GM13977 (cell line): ENCODE measurements at places on chromosomes 2 and 18.
A peak's percentile ranks its signal among the peaks of the same experiment; 100 is the strongest.

DNA sequence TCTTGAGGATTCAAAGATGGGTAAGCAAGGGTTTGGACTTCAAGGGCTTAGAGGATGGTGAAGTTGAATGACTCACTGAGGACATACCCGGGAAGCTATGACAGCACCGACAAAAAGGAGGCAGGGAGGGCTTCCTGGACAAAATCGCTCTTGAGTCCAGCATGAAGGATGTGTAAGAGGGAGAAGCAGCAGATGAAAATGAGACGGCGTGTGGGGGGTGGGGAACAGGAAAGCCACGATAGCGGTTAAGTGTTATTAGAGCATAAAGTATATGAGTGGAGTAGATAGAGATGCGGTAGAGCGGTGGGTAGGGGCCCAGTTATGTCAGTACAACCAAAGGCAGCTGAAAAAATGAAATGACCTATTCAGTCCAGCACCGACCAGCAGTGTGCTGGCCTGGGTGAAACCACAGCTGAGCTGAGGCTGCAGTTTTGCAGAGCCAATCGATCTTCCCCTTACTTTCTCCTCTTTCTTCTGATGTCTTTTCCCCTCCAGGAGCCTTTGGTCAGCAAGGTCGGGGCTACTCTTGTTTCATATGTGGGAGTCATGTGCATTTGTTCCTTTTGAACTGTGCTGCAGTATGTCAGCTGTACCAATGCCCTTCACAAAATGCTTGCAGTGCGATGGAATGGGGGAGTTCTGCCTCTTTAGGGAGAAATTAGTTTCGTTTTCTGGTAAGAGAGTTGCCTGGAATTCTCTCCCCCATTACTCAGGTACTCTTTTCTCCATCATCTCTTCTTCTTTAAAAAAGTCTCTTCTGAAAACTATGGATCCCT, 2.0 kb upstream of the THUMPD2 start:
- no peak for DNase-seq

- DNase-seq = no peak
Observed at GRCh38 chr2:240600451-240600961, 14.0 kb downstream of the CAPN10 start.

- peak; percentile 49 for DNase-seq
Observed at GRCh38 chr2:25131567-25132298, 36.6 kb downstream of the POMC start.

- DNase-seq = peak; percentile 14
Observed at GRCh38 chr2:157480182-157480961, 36.5 kb upstream of the CYTIP start.

DNA sequence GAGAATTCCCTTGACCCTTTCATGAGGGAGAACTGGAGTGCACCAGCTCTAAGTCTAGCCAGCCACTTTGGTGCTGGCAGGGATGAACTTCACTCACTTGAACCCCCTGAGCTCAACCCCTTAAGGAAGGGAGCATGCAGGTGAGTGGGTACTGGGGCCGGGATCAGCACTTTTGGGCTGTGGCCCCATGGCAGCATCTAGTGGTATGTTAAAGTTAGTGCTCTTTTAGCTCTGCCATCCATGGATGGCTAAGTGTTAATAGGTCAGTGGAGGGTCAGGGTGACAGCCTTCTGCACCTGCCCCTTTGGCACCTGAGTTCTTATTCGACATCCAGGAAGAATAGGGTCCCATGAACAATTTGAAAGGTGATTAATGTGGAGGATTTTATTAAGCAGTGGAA, 689.0 kb upstream of the FSHR start:
- DNase-seq = no peak
